ENCODE measurements at places on chromosomes 6 and 20.

- no peak for DNase-seq
Measured at GRCh38 chr6:36357872-36358225, 21.2 kb upstream of the BNIP5 start.

GRCh38 chr6:129764761-129765407 lies 54.9 kb upstream of the ARHGAP18 start:
- DNase-seq, result no peak

GRCh38 chr6:52227495-52227894 lies 16.8 kb downstream of the IL17F start:
- no peak for DNase-seq

GRCh38 chr6:49647476-49647875 lies 10.8 kb upstream of the RHAG start:
- DNase-seq, result no peak

GRCh38 chr6:91476000-91476399 lies 889.1 kb upstream of the MAP3K7 start:
- DNase-seq, result no peak

DNA sequence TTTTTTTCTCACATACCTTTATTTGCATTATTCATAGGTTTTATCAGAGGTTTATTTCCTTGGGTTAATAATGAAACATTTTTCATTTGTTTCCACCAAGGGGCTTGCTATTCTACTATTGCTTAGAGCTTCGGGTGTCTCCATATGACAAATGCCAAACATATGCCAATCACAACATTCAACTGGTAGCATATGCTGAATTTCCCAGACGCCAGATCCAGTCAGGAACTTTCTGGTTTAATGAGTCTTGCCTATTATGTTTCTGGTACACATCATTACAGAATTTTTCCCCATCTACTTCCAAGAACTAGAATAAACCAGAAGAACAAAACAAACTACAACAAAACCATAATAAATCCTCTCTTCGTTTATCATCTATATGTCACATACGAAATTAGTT lies 180.7 kb downstream of the PRKN start:
- DNase-seq, result no peak

DNA sequence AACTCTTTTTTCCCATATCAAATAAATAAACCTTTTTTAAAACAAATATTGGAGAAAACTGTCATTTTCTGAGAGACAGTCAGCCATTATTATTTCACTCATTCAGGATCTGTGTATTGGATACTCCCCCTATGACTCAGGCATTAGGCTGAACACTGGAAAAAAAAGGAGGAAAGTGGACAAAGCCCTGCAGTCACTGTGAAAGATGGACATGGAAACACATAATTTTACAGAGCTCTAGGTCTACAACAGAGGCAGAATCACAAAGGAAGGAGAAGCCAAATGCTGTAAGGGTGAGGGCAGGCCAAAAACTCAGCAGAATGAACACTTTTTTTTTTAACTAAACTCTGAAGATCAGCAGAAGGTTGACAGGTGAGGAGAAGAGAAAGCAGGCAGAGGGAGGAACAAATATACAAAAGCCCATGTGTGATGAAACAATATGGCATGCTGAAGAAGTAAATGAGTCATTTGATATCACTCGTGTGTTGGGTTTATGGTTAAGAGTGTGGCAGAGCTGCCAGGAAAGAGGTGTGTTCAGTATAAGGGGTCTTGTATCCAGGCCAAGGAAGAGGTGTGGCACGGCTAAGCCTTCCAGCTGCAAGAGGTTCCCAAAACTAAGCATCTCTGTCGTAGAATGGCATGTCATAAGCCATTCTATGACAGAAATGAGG lies 39.1 kb downstream of the EPB41L2 start:
- no peak for DNase-seq

GRCh38 chr6:42260396-42260888 lies 42.8 kb upstream of the MRPS10 start:
- no peak for DNase-seq

Measured in inflammatory macrophage treated with lipopolysaccharide for 1 hour (primary cell).